ENCODE measurements at places on chromosomes 12 and 14.

DNA sequence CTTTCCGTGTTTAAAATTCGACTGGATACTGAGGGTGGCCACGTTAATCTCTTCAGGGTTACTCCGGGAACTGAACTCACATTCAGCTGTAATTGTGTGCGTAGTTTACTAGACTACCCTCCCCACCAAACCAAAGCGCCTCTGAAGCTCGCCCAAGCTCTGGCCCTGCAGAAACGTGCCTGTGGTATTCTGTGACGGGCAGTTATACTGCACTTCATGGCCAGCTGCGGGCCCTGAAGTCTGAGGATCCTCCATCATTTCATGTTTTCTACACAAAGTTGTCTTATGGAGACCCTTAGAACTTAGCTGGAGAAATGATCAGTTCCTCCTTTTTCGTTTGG lies 688 bp downstream of the ZNF26 start:
- DNase-seq = no peak

- DNase-seq = no peak
Measured at GRCh38 chr12:23631786-23632377, 317.6 kb downstream of the SOX5 start.

DNA sequence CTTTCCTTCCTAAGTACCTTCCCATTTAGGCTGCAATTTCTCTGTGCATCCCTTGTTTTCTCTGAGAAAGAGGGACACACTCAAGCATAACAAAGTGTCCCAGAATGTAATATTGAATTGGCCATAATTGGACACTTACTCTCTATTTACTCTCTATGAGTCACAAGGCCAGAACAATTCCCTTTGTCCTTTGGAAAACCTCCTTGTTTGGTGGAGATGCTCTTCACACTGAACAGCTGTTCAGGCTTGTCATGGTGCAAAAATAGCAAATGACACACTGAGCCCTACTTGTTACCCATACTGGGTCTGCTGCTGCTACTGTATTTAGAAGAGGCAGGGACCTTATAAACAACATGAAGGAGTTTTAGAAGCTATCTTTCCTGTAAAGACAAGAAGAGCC lies 1590.5 kb upstream of the TMEM132C start:
- no peak for DNase-seq

- no peak for DNase-seq
Measured at GRCh38 chr14:72605921-72606220, 288.0 kb downstream of the DPF3 start.

- no peak for DNase-seq
Measured at GRCh38 chr12:1091350-1091749, 100.3 kb downstream of the ERC1 start.

GRCh38 chr12:124586756-124587155 lies 19.3 kb upstream of the NCOR2 start:
- no peak for DNase-seq

DNA sequence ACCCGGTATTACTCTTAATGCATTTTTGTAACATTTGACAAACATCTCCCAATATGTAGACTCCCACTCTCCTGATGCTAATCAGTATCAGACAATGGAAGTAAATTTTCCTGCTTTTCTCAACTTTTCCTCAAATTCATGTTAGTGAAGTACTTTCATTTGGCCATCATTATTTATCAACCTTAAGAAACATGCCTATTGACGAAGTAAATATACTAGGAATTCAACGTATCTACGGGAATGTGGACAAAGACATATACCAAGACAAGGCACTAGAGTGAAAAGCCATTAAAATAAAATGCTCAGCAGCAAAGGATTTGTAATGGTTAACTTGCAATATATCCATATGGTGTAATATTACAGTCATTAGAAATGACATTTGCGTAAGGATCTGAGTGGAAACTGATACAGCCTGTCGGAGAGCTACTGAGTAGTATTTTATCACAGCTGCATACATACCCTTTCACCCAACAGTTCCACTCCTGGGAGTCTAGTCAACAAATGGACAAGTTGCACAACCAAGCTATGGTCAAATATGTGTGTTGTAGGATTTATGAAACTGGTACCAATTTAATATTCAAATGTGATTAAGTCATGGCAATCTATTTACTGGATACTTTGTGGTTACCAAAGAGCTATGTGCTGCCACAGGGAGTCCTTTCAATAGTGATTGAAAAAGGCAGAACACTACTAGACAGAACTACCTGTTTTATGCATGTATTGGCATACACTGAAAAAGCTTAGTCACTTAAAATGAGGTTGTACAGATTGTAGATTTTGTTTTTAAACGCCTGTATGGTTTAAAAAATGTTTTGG lies 26.5 kb downstream of the NUDT4 start:
- DNase-seq = no peak

- DNase-seq = no peak
Measured at GRCh38 chr14:29652571-29652970, 275.1 kb downstream of the PRKD1 start.

GRCh38 chr12:47410383-47410782 lies 295.4 kb downstream of the RPAP3 start:
- no peak for DNase-seq

- DNase-seq = no peak
Measured at GRCh38 chr12:55074806-55075205, 51.4 kb upstream of the OR9K2 start.

- DNase-seq = no peak
Measured at GRCh38 chr12:53750812-53751335, 905 bp downstream of the CISTR start.

- DNase-seq = no peak
Measured at GRCh38 chr14:75717729-75718128, 56.7 kb downstream of the TTLL5 start.

- no peak for DNase-seq
Measured at GRCh38 chr12:100755186-100755585, 39.4 kb upstream of the ANO4 start.

DNA sequence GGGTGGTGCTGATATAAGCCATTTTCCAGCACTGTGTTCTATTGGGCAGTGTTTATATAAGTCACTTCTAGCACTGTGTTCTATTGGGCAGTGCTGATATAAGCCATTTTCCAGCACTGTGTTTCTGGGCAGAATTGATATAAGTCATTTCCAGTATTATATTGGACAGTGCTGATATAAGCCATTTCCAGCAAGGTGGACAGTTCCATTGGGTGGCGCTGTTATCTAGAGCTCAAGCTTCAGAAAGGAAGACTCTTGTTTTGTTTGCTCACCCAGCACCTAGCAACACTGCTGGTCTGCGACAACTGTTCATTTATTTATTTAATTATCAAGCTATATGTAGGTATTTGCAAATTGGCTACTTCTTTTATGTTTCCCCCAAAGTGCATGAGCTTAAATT lies 690.3 kb downstream of the AACS start:
- no peak for DNase-seq

Measured in activated CD4-positive, alpha-beta T cell treated with anti-CD3 and anti-CD28 coated beads, Interleukin-2, amount 50 U/mL, for 1 hour (primary cell).